Activated T-cell treated with anti-CD3 and anti-CD28 coated beads, Interleukin-2, amount 50 U/mL, for 4 hours (primary cell): ENCODE measurements at places on chromosomes 4 and X.

GRCh38 chr4:86837691-86838503 is 11.3 kb downstream of the SLC10A6 start:
- DNase-seq: no peak

GRCh38 chr4:107349266-107349665 is 313.2 kb upstream of the DKK2 start:
- no peak for DNase-seq

- no peak for DNase-seq
These were observed 352.2 kb downstream of the SPRY1 start for GRCh38 chr4:123748806-123749205.

DNA sequence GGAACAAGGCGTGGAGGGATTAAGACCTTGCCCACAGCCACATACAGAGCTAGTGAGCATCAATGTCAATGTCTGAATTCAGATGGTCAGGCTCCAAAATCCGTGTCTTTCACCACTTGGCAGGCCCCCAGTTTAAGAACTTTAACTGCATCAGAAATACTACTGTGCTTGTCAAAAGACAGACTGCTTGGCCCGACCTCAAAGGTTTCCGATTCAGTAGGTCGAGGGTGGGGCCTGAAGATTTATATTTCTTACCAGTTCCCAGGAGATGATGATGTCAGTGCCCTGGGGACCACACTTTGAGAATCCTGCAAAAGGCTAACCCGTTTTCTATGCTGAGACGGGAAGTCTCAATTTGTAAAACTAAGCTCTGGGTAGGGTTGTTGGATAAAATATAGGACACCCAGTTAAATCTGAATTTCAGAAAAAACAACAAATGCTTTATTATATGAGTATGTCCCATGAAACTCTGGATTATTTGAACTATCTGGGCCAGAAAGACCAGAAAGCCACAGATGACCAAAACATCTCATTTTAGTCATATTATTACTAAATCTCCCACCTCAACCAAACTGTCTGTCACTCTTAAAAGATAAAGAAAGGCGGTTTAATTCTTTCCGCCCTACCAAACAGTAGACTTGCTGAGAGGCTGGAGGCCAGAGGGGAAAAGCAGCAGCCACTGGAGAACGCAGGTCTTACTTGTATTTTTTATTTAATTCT is 42.7 kb downstream of the GATB start:
- no peak for DNase-seq

- no peak for DNase-seq
These were observed 1097.2 kb upstream of the TENM3 start for GRCh38 chr4:181146051-181146450.

GRCh38 chr4:85826060-85826678 is 351.2 kb downstream of the ARHGAP24 start:
- no peak for DNase-seq

DNA sequence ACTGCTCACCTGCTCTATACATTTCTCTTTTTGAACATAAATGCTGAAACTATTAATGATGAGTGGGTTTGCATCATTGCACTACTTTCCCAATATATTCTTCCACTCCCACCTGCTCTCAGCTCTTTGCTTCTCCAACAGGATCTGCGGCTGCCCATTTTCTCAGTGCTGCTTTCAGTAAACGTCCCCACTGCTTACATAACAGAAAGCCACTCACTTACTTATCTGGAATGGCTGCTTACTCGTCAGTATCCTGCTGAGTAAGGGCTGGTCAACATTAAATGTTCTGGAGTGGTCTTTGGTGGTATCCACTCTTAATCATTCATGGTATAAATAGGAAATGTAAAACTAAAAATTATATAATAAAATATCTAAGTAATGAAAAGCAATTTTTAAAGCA is 112.8 kb upstream of the HPF1 start:
- DNase-seq: no peak

GRCh38 chrX:51694254-51694653 is 11.6 kb upstream of the CENPVL2 start:
- DNase-seq: no peak

GRCh38 chrX:150062292-150063137 is 124.2 kb upstream of the EOLA2 start:
- DNase-seq: no peak

GRCh38 chrX:65241059-65241721 is 264.9 kb upstream of the ZC4H2 start:
- no peak for DNase-seq

- no peak for DNase-seq
These were observed 240.0 kb upstream of the PSAPL1 start for GRCh38 chr4:7674706-7675105.
